Activated CD8-positive, alpha-beta memory T cell treated with anti-CD3 and anti-CD28 coated beads for 24 hours (primary cell): ENCODE measurements at places on chromosomes 5 and 9.

DNA sequence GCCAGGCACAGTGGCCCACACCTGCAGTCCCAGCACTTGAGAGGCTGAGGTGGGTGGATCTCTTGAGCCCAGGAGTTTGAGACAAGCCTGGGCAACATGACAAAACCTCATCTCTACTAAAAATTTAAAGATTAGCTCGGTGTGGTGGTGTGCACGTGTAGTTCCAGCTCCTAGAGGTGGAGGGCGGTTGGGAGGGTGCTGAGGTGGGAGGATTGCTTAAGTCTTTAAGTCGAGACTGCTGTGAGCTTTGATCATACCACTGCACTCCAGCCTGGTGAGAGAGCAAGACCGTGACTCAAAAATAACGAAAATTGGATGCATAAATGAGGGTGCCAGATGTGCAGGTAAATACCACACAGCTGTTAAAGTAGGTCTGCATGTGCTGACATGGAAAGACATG lies 39.3 kb upstream of the TDRD7 start:
- DNase-seq: no peak

GRCh38 chr9:32011049-32011448 lies 373.4 kb upstream of the ACO1 start:
- DNase-seq: no peak

GRCh38 chr9:708551-709432 lies 132.7 kb upstream of the DMRT1 start:
- DNase-seq: no peak

DNA sequence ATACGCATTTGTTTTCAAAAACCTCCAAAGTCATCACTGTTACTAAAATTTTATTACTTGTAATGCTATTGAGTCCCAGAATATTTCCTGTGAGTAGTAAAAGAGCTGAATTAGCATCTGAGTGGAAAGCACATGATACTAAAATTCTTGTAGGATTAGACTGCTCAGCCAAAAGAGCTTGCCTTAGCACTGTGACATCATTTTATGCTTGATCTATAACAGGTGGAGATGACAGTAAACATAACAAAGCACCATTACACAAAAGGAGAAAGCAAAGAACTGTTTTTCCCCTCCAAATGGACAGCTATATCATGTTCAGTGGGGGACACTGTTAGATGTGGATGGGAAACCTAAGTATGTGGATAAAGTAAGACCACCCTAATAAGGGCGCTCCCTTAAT lies 5.8 kb upstream of the JAK2 start:
- no peak for DNase-seq

DNA sequence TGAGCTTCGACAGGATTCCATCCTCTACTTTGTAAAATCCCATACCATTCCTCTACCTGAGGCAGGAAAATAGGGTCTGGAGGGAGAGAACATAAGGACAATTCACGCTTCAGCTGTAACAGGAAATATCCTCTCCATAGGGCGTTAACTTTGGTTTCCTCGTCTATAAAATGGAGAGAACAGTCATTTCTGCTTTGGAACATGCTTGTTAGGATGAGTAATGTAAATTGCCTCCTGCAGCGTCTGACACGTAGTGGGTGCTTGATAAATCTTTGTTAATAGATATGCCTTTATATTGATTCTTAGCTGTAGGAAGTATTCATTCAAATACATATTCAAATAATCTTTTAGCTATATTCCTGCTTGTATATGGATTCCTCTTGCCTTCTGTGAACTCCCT lies 711 bp upstream of the SUB1 start:
- no peak for DNase-seq

DNA sequence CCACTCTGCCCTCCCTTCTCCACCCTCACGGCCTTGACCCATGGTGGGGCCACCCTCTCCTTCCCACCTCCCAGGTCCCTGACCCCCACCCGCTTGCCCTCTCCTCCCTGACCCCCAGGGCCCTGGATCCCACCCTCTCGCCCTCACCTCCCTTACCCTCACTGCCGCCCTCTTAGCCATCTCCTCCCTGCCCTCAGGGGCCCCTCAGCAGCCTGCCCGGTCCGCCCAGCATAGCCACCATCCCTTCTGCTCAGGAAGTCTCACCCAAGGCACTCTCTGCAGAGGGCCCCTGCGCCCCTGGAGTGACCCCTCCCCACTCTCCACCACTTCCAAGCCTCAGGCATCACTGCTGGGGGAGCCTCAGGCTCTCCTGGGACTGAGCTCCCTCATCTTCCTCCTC lies 66.3 kb downstream of the MRPL36 start:
- DNase-seq: peak; percentile 38

- no peak for DNase-seq
These were observed 204.5 kb downstream of the RGS3 start for GRCh38 chr9:113668061-113668460.

GRCh38 chr5:139046551-139046950 lies 151.6 kb downstream of the SIL1 start:
- DNase-seq: no peak

DNA sequence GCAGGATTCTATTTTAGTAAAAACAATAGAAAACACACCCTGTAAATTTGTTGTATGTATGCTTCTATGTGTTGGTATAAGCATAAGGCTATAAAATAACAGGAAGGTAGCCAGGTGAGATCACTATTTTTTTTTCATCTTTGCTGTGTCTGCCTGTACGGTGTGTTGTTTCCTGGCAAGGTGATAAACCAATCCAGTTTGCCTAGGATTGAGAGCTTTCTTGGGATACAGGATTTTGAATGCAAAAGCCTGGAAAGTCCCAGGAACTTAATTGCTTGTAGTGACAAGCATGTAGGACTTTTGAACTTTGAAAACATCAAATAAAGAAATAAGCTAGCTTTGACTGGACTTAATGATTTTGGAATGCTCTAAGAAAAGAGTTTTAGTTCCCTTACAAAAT lies 83.3 kb upstream of the RORB start:
- no peak for DNase-seq

DNA sequence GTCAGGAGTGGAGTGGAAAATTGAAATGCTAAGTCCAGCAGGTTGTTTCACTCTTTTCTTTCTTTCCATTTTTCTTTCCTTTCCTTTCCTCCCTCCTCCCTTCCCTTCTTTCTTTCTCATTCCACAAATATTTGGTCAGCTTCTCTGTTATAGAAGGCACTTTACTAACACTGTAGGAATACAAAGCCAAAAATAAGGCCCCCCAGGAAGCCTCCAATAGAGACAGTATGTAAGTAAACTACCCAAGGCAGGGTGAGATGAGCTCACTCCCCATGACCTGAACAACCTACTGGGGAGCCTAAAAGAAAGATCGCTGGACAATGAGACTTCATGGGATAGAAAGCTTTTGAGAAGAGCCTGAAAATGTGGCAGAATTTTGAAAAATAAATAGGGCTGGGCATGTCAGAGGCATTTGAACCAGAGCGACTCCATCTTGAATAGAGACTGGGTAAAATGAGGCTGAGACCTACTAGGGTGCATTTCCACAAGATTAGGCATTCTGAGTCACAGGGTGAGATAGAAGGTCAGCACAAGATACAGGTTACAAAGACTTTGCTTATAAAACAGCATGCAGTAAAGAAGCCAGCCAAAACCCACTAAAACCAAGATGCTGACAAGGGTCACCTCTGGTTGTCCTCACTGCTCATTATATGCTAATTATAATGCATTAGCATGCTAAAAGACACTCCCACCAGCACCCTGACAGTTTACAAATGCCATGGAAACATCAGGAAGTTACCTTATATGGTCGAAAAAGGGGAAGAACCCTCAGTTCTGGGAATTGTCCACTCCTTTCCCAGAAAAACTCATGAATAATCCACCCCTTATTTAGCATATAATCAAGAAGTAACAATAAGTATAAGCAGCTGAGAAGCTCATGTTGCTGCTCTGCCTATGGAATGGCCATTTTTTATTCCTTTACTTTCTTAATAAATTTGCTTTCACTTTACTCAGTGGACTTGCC lies 158.9 kb upstream of the EGFLAM start:
- DNase-seq: no peak

GRCh38 chr5:151862811-151863472 lies 61.7 kb downstream of the GLRA1 start:
- DNase-seq: no peak

DNA sequence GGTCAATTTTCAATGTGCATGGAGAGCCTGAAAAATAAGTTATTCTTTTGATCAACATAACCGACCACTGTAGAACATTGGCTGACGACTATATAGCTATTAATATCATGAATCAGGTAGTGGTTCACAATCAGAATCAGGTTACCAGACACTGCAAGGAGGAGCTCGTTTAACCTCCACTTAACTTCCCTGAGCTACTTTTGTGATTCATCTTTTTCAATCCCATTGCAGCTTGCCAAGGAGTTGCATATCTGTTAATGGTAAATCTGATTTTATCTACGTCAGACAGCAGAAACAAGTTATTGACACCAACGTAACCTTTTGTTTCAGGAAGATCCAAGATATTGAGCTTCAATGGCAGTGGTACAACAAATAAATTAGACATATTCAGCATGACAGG lies 2263.8 kb upstream of the ACO1 start:
- no peak for DNase-seq

GRCh38 chr5:76358-77169 lies 15.4 kb upstream of the PLEKHG4B start:
- no peak for DNase-seq
